Activated CD4-positive, alpha-beta T cell treated with anti-CD3 and anti-CD28 coated beads, Interleukin-2, amount 10 ng/mL, durations not matched to agents 24 days and 14 days (primary cell): ENCODE measurements at places on chromosomes 2 and 18.
A peak's percentile ranks its signal among the peaks of the same experiment; 100 is the strongest.

GRCh38 chr2:196939371-196939770, 12.9 kb upstream of the PGAP1 start:
- no peak for DNase-seq

DNA sequence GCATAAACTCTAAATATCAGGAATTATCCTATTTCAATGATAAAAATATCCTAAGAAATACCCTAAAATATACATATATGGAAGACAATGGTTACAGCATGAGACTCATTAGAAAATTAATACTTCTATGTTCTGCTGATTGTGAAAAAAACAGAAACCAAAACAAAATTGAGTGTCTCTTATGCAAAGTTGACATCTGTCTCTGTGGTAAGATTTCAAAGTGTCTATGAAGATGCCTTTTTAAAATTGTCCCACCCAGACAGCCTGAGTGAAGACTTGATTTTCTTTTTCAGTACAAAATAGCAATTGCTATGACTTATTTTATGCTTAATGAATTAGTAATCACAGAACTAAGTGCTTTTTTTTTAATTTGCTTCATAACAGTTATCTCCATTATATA, 1368.4 kb upstream of the LRRTM1 start:
- DNase-seq, result no peak

GRCh38 chr2:237026981-237027711, 58.5 kb upstream of the COPS8 start:
- peak; percentile 73 for DNase-seq

- peak; percentile 34 for DNase-seq
Measured at GRCh38 chr18:63559567-63560491, 17.7 kb downstream of the SERPINB12 start.

DNA sequence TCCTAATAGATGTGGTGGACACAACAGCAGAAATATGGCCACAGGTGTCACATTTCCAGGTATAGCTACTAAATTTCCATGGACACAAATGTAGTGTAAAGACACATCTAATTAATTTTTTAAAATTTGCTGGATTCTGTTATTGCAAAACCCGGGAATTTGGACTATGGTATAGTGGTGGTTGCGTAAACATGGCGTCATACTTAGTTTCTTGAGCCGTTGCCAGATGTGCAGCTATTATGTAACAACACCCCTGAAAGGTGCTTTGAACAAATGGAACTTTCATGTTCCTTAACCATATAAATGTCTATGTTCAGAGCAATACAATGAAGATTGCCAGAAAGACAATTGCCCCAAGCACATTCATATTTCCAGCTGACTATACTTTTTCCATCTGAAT, 85.9 kb downstream of the HRH4 start:
- no peak for DNase-seq

DNA sequence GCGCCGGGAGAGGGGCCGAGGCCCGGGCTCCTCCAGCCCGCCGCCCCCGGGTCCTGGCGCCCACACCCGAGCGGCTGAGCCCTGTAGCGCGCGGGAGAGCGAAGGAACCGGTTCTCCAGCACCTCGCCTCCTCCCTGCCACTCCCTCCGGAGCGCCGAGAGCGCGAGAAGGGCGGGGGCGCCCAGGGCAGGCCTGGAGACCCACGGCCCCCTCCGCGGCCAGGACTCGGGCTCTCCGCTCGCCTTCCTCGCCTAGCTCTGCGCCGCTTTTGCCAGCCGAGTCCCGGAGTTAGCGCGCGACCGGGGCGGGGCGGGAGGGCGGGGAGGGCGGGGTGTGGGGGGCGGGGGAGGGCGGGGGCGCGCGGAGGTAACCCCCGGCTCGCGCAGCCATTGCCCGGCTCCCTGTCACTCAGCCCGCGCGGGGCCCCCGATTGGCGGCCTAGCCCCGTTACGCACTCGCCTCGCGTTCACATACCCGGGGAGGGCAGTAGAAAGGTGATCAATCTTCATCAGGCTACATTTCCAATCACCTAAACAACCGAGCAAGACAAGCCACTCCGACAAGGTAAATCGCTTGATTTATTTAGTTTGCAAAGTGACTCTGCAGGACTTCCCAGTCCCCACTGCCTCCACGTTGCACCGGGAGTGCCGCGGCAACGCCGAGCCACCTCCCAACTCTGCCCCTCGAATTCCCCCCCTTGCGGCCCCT, at the start of gene OTX1:
Gene OTX1, plus strand, starts transcription at position 497 of the 708 bp plus-strand sequence. CDS start 2,161 bp downstream, outside the sequence.
- DNase-seq, result peak; percentile 83

DNA sequence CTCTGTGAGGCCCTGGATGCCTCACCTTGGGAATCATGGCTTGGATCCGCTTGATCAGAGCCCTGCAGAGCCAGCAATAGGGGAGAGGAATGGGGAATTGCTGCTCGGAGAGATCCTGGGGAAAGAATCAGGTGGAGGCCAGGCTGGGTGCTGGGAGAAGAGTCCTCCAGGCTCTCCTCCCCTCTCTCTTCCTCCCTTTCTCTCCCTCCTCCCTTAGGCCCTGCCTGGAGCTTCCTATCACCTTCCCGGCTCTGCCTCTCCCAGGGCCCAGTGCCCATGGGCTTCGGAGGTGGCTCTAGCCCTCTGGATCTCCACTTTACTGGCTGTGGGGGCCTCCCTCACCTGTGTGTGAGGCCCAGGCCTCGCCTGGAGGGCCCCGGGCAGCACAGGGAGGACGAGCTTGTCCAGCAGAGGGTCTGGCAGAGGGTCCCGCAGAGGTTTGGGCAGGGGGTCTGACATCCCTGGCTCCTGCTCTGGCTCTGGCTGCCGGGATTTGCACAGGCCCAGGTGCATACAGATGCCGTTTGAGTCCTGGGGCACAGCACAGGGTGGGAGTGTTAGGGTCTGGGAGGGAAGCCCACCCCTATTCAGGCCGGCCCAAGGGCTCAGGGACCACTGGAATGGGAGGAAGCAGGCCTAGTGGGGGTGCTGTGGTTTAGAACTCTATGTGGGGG, 2.6 kb downstream of the SFTPB start:
- DNase-seq, result no peak

DNA sequence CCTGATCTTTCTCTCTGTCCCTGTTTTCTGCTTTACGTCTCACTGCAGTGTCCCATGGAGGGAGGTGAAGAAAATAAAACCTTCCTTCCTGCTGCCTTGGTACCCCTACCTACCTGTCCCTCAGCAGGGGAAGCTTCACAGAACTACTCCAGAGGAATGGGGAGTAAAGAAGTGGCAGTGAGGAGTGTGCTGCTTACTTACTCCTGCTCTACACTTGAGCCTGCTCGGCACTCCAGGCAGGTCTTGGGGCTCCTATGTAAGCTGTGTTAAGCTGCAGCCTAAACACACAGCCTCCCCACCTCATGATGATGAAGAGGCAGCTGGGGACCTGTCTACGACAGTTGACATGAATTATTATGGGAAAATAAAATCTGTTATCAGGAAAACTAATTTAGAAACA, 72.6 kb downstream of the ACSL3 start:
- no peak for DNase-seq

DNA sequence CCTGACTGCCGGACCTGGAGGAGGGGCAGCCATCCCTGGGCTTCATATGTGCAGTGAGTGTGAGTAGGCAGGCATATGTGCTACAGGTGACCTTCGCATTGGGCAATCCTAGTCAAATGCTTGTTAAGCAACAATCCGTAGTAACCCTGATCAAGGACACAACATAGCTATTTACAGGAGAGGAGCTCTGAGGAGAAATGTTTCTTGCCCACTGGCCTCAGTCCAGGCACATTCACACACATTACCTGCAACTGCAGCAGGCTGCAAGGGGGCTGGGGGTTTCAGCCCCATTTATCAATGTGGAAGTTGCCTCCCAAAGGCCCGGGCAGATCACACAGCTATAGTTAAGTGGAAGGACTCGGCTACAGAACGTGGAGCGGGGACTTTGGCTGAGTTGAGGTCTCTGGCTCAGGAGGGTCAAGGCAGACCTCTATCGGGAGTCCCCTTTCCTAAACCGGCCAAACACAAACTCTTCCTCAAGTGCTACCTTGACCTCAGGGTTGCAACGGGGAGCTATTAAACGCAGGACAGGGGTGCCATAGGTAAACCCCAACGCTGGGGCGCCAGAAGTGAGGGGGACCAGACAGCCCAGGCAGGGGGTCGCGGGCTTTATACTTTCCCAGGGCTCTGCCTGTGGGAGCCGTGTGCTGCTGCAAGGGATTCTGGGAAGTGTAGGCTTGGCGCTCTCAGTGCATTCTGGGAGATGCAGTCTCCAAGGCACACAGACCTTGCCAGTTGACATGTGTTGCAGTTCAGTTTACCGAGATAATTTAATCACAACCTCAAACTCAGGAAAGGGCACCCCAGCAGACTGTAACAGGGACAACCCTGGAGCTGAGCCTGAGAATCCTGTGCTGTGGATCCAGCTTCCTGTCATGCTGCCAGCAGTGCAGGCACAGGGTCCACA, 9.4 kb downstream of the KHK start:
- DNase-seq, result peak; percentile 85

DNA sequence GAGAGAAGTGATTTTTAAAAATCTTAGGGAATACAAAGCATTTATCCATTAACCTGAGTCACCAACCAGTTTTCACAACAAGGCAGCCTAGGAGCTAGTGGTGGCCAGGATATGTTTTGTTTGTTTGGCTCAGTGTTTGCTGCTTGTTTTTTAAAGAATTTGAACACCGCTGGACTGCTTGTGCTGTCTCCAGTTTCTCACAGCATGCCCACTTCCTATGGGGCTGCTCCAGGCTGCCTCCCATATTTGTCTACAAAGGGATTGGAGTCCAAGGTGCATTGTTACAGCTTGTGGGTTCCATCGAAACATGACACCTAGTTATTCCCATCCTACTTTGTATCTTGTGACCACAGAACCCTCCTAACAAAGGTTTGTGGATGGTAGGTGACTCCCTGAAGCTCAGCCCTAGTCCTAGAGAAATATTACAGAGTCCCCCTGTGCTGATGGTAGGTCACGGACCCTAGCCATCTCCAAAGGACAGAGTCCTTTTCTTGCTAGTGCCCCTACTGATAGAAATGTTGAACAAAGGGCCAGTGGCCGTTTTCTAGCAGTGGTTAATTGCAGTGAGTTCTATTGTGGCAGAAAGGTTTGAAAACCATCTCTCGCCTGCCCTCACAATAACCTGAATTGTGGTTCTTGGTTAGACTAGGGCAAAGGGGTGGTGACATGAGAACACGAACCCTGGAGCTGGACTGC, 23.2 kb downstream of the GPR39 start:
- DNase-seq, result no peak

DNA sequence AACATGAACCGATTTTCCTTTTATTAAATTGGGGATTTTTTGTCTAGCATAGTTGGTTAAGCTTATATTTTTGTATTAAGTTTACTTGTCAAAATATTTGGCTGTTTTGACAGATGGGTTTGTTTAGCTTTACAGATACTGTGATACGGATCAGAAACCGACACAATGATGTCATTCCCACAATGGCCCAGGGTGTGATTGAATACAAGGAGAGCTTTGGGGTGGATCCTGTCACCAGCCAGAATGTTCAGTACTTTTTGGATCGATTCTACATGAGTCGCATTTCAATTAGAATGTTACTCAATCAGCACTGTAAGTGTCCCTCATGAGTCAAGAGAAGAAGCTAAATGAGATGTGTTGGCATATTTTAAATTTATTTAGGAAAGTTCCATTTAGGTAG, 8.5 kb downstream of the PDK1 start:
- DNase-seq, result peak; percentile 36

GRCh38 chr2:60827369-60827768, 54.0 kb upstream of the REL start:
- no peak for DNase-seq

- DNase-seq, result no peak
Measured at GRCh38 chr18:32771169-32771751, 1.6 kb downstream of the KLHL14 start.

DNA sequence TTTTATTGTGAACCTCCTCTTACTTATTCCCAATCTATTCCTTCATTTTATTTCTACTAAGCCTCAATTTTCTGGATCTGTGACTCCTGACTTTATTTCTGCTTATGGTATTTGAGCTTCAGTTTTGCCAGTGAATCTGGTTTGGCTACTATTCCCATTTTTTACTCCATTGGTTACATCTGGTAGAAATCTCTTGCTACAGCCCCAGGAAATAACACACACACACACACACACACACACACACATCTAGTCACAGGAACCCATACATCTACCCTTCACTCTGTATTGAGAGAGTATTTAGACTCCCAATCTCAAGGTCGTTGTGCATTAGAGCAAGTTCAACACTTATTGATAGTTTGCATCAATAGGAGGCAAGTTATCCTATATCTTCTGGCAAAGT, 37.0 kb upstream of the GALNT5 start:
- DNase-seq, result no peak

DNA sequence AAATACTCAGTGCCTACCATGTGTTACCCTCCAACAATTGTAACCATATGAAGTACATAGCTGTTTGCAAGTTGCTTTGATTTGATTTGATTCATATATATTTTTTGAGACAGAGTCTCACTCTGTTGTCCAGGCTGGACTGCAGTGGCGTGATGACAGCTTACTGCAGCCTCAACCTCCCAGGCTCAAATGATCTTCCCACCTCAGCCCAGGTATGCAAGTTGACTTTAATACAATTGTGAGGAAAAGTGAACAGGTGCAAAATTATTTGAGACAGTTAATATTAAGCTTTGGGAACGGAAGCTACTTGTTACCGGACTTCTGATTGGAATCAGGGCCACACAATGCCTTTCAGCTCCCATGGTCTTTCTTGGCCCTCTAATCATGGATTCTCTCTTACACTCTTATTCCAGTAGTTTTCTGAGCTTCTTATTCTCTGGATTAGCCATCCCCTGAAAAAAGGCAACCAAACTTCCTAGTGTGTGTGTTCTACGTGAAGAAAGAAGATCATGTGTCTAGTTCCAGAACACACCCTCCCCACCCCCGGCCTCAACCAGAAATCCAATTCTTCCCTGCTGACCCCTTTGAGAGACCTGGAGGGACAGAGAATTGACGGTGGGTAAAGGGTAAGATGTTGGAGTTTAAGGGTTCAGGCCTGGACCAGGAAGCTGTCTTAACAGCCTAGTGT, 1.1 kb upstream of the RPL37A start:
- no peak for DNase-seq

DNA sequence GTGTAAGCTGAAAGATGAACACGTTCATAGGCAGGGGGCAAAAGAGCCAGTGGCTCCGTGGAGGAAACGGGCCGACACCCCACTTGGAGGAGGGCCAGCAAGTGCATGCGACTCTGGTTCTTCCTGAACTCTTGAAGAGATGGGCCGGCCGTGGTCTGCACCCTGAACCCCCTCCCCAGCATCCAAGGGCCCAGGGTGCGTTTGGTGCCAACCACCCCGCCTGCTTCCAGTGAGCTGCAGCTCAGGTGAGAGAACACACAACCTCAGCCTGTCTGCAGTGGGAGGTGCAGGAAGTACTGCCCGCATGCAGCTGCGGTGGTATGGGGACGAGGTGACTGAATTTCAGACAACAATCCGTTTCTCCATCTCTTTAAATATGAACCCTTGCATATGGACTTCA, 58.9 kb downstream of the ADNP2 start:
- DNase-seq, result no peak

- no peak for DNase-seq
Measured at GRCh38 chr2:232873909-232874641, 4.0 kb downstream of the SNORC start.

- DNase-seq, result no peak
Measured at GRCh38 chr2:65371074-65371434, 61.3 kb downstream of the SPRED2 start.

- DNase-seq, result no peak
Measured at GRCh38 chr2:235025800-235026536, 74.2 kb downstream of the SH3BP4 start.
